ENCODE measurements at places on chromosomes 2 and 18.

DNA sequence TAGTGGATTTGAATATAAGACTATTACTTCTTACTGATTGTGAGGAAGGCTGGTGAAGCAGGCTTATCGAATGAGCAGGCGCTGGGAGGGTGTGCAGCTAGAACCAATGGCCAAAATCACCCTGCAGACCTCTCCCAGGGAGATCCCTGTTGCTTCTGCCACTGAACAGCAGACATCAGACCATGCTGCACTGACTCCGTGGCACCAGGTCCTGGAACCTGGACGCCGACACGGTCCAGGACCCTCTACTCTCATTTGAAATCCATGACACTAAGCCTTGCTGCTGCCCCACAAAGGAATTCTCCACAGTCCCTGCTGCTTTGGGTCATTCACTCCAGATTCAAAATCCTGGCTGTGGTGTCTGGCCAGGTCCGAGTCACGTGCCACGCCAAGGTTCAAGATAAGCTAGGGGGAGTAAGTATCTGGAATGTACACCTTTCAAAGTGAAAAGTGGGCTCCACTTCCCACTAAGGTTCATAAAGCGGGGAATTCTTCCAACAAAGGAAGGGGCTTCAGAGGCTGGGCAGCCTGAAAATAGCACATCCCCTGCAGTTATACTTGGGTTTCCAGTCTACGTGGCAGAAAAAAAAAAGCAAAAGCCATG lies 9.0 kb upstream of the YWHAQ start:
- no peak for DNase-seq

DNA sequence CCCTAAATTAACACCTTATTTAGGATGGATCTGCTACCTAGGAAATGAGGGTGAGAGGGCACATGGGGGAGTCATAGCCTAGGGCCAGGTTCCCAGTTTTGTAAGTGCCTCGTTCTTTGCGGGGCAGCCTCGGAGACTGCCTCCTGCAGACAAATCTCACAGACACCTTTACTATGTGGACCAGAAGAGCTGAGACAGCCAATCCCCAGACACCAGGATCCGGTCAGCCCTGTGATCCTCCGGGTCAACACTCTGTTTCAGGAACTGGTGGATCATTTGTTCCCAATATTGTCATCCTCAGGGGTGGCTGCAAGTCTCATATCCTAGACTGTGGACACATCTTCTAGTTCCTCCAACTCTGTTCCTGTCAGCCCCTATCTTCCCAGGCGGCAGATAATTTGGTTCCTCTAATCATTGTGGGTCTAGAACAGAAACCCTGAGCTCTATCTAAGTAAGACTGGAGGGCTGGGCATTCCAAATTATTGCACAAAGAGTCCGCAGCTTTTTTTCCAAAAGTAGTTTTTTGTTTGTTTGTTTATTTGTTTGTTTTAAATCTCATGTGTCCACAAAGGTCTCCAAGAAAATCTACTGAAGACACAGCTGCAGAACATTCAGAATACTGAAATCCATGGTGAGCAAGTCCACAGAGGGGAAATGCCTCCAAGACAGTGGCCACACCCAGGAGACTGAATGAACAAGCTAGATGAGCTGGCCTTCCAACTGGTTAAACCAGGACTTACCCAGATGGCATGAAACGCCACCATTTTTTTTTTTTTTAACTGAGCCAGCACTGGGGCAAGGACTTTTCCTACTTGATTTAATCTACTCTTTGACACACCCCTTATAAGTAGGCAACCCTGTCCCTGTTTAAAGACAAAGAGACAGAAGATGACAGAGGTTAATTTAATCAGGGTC lies 6.2 kb upstream of the GDF7 start:
- DNase-seq = no peak

DNA sequence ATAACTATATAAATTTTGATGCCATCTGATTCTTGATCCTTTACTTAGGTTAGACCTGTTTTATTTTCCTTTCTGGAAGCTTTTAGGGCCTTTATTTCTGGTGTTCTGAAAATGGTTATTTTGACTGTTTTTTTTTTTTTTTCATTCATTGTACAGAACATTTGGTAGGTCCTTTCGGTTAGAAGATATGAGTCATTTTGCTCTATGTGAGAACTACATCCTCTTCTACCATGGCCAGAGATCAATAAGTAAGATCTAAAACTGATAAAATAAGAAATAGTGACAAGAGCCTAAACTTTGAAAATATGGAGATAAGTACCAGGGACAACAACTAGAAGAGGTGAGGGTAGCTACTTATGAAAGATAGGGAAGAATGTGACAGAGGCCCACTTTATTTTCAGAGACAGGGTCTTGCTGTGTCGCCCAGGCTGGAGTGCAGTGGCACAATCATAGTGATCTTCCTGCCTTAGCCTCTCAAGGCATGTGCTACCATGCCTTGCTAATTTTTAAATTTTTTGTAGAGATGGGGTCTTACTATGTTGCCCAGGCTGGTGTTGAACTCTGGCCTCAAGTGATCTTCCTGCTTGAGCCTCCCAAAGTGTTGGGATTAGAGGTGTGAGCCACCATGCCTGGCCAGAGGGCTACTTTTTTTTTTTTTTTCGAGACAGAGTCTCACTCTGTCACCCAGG lies 66.5 kb downstream of the EIF2AK3 start:
- no peak for DNase-seq

DNA sequence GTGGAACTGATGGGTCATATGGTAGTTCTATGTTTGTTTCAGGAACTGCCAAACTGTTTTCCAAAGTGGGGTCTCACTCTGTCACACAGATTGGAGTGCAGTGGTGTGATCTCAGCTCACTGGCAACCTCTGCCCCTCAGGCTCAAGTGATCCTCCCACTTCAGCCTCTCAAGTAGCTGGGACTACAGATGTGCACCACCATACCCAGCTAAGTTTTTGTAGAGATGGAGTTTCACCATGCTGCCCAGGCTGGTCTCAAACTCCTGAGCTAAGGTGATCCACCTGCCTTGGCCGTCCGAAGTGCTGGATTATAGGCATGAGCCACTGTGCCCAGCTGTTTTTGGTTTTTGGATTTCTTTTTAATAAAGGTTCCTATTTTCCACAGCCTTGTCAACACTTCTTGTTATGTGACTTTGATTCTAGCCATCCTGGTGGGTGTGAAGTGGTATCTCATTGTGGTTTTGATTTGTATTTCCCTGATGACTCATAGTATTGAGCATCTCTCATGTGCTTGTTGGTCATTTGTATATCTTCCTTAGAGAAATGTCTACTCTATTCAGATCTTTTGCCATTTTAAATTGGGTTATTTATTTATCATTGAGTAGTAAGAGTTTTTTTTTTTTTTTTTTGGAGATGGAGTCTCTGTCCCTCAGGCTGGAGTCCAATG lies 22.8 kb downstream of the NPC1 start:
- DNase-seq = no peak

- no peak for DNase-seq
These were observed 212.1 kb downstream of the DYSF start for GRCh38 chr2:71665168-71666093.

- DNase-seq = no peak
These were observed 81.4 kb upstream of the VRK2 start for GRCh38 chr2:57965219-57965618.

GRCh38 chr2:173664513-173664910 lies 300.7 kb downstream of the SP3 start:
- DNase-seq = no peak

GRCh38 chr2:124241-124880 lies 78.1 kb upstream of the FAM110C start:
- DNase-seq = no peak

DNA sequence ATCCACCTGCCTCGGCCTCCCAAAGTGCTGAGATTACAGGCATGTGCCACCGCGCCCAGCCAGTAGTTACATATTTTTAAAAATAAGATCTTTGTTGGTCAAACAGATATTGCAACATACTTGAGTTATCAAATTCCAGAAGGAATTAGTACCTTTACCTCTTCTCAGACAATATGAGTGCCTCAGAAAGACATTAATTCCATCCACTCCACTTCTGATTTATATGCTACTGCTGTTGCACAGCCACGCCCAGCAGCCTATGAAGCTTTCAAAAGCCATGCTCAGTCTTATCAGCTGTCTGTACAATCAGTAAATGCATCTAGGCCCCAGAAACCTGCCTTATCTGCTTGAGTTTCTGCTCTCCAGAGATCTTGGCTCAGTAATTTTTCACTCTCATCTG lies 47.8 kb downstream of the MEX3C start:
- no peak for DNase-seq

GRCh38 chr18:6708890-6709289 lies 20.6 kb upstream of the ARHGAP28 start:
- DNase-seq = no peak

DNA sequence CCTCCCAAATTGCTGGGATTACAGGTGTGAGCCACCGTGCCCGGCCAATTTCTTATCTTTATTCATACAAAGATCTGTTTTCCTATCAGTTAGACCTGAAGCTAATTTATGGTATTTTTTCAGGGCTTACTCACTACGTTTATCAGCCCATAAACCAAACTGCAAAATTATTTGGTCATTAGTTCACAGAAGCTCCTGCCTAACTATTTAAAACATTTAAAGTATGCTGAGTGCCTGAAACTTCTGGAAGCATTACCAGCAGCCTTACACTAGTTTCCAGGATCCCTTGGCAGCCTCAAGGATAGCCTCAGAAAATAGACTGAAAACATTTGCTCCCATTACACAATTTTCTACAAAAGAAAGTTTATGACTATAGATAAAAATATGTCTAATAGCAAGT lies 68.8 kb downstream of the GALNT13 start:
- no peak for DNase-seq

DNA sequence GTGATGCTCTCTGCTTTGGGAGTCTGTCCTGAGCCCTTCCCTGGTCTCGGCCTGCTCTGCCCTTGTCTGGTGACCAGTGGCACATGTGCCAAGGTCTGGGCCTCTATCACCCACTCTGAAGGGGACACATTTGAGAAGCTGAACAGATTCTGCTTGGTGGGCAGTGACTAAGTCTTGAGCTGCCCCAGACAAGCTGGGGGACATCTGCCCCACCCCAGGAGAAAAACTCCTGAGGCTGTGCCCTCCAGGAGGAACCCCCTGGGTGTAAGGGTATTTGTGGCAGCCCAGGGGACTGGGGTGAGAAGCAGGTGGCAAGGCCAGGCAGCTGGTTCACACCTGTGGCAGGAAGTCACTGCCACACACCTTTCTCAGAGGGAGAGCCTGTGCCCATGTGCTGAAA lies 342.1 kb downstream of the DYSF start:
- no peak for DNase-seq

- no peak for DNase-seq
These were observed 7.0 kb downstream of the CTIF start for GRCh38 chr18:48545757-48546321.

DNA sequence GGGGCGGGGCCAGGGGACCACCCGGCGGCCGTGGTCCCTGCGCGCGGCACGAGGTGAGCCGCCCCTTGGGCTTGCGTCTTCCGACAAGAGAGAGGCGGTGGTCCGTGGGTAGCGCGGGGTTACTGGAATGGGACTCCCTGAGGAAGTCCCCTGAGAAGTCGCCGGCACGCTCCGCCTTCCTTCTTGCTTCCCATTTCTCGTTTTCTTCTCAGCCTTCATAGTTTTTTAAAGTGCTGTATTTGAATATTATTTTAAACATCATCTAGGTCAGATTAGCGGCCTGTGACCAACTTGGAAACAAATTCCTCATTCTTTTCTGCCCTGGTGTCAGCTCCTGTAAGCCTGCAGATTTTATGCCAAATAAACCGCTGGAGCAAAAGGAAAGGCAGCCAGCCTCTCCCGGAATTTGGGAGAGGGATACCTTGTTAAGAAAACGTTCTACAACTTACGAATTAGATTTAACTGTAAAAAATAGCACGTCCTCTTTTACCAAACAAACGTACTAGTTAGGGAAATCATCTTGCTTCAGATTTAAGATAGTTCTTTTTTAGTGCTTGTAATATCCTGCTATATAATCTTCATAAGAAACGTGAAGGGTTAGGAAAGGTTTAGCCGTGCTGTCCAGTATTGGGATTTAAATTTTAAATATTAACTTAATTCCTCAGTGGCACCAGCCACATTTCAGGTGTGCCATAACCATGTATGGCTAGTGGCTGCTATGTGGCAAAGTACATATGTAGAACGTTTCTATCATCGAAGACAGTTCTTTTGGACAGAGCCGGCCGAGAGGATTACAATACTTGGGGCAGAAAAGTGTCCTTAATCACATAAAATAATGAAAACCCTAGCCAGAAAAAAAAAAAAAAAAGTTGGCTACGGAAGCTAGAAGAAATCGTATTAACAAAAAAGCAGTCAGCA lies 628 bp upstream of the PTPN2 start:
- no peak for DNase-seq

DNA sequence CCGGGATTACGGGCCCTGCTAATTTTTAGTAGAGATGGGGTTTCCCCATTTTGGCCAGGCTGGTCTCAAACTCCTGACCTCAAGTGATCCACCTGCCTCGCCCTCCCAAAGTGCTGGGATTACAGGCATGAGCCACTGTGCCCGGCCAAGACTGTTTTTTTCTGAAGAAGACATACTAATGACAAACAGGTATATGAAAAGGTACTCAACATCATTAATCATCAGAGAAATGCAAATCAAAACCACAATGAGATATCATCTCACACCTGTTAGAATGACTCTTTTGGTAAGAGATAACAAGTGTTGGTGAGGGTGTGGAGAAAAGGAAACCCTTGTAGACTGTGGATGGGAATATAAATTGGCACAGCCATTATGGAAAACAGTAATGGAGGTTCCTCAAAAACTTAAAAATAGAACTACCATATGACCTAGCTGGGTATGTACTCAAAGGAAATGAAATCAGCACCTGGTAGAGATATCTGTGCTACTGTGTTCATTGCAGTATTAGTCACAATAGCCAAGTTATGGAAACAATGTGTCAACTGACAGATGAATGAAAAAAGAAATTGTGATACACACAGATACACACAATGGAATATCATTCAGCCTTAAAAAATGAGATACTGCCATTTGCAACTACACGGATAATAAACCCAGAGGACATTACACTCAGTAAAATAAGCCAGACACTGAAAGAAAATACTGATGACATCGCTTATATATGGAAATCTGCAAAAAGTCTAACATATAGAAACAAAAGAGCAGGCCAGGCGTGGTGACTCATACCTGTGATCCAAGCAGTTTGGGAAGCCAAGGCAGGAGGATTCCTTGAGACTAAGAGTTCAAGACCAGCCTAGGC lies 20.8 kb downstream of the SOS1 start:
- no peak for DNase-seq

GRCh38 chr2:119482481-119483394 lies 41.5 kb downstream of the SCTR start:
- no peak for DNase-seq

DNA sequence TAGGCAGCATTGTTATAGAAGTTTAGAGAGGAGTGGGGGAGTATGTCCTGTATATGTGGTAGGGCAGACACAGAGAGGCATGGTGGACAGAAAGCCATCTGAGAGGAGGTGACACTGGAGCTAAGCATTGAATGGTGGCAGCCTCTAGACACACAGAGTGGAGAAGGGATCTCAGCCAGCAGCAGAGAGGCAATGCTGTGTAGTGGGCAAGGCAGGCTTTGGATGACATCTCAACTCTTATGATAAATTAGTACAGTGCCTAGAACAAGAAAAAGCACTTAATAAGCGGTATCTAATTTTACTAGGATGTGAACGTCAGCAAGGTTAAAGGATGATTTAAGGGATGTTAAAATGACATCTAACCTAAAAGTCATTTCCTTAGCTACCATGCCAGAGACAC lies 22.5 kb upstream of the CERS6 start:
- DNase-seq = no peak

- no peak for DNase-seq
These were observed 14.7 kb upstream of the IKZF2 start for GRCh38 chr2:213166109-213166508.
